ENCODE measurements at places on chromosomes 12 and 14.

GRCh38 chr12:13293096-13293495 is 96.6 kb downstream of the EMP1 start:
- no peak for DNase-seq

DNA sequence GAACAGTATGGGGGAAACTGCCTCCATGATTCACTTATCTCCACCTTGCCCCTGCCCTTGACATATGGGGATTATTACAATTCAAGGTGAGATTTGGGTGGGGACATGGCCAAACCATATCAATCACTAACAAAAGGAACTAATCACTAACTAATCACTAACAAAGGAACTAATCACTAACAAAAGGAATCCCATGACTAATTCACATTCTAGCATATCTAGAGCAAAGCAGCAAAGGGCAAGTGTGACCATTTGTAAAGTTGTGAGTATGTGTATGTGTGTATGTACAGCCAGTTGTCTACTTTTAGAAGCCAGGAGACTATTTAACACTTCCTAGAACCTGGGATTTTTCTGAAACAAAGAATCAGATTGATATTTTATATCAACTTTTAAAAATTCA is 30.9 kb upstream of the PCED1B start:
- no peak for DNase-seq

DNA sequence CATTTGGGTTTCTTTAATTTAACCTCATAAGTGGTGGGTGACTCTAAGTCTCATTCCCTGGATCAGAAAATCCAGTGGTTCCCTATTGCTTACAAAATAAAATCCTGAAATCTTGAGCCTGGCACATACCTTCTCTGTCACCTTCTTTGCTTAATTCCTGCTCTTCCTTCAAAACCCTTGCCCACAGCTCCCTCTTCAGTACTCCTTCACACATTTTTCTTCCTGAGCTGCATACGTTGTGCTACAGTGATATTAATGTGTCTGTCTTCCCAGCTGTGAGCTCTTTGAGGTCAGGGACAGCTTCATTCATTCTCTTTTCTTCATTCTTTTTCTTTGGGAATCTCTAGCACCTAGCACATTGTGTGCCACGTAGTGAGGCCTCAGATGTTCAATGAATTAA is 9.5 kb downstream of the TSPAN11 start:
- DNase-seq: no peak

DNA sequence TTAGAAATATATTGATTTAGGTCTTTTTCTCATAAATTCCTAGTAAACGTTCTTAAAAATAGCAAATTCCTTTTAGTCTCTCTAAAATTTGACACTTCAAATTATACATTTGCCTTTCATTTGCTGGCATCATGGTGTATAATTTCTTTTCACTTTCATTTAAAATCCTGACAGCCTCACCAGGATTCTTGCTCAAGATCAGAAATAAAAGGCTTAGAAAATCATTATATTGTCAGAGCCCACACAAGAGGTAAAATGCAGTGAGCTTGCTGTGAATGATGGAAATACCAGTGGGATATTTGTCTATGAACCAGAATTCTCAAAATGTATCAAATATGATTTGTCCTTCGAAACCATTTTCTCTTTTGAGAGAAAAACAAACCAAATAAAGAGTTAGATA is 78.2 kb upstream of the PIK3C2G start:
- no peak for DNase-seq

DNA sequence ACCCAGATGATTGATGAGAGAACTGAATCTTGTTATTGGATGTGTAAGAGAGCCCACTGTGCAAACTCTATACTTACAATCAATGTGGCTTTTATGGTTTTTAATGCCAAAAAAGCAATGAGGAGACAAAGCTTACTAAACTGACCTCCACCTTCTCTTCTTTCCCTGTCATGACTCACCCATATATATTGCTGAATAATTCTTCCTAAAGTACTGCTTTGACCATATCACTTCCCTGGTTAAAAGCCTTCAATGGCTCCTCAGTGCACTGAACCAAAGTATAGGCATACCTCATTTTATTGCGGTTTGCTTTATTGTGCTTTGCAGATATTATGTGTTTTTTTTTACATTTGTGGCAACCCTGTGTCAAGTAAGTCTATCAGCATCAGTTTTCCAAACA is 138.4 kb upstream of the PELI2 start:
- no peak for DNase-seq

GRCh38 chr12:46677749-46678148 is 148.0 kb downstream of the SLC38A4 start:
- no peak for DNase-seq

DNA sequence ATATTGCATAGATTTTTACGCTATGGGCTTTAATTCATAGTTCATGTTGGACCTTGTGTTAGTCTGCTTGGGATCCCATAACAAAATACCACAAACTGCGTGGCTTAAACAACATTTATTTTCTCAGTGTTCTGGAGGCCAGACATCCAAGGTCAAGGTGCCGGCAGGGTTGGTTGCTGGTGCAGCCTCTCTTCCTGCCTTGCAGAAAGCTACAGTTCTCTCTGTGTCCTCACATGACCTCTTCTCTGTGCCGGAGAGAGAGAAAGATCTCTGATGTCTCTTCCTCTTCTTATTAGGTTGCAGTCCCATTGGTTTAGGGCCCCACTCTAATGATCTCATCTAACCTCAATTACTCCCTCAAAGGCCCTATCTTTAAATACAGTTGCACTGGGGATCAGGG is 170.5 kb downstream of the IPO8 start:
- no peak for DNase-seq
